Glutamatergic neuron (in vitro differentiated cells): ENCODE measurements at places on chromosomes 2 and 18. TPM values are rescaled to one million over a fixed set of nuclear protein-coding genes. Genes with fewer than 3 reads are reported as not detected.

The RSAD2 gene
- not detected for total RNA-seq

- peaks cover 17% of the 10 kb centered on the region for H3K27me3 ChIP-seq
- H3K4me3 ChIP-seq, result no peak overlapping the region
- H3K27ac ChIP-seq, result no peak overlapping the region
- peaks cover 22% of the 10 kb centered on the region for H3K4me1 ChIP-seq
- peaks cover 7% of the 10 kb centered on the region for H3K36me3 ChIP-seq
Observed at GRCh38 chr2:235713189-235713588, 219.3 kb downstream of the AGAP1 start.

DNA sequence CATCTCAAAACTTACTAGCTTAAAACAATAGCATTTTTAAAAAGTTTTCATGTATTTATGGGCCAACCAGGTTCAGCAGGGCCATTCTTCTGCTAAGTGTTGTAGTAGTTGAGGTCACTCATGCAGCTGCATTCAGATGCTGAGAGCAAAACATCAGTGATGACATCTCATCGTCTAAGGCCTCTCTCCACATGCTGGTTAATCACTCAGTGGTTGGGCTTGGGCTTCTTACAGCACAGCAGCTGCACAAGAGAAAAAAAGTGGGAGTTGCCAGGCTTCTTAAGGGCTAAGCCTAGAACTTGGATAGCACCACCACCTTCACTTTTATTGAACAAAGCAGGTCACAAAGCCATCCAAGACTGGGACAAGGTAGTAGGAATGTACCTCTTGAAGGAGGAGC, 190.3 kb downstream of the IRS1 start:
- no peak overlapping the region for H3K4me3 ChIP-seq
- H3K4me1 ChIP-seq, result no peaks in the 10 kb centered on the region
- H3K27me3 ChIP-seq, result no peaks in the 10 kb centered on the region
- H3K27ac ChIP-seq, result no peak overlapping the region
- no peaks in the 10 kb centered on the region for H3K36me3 ChIP-seq
- no peak for DNase-seq

DNA sequence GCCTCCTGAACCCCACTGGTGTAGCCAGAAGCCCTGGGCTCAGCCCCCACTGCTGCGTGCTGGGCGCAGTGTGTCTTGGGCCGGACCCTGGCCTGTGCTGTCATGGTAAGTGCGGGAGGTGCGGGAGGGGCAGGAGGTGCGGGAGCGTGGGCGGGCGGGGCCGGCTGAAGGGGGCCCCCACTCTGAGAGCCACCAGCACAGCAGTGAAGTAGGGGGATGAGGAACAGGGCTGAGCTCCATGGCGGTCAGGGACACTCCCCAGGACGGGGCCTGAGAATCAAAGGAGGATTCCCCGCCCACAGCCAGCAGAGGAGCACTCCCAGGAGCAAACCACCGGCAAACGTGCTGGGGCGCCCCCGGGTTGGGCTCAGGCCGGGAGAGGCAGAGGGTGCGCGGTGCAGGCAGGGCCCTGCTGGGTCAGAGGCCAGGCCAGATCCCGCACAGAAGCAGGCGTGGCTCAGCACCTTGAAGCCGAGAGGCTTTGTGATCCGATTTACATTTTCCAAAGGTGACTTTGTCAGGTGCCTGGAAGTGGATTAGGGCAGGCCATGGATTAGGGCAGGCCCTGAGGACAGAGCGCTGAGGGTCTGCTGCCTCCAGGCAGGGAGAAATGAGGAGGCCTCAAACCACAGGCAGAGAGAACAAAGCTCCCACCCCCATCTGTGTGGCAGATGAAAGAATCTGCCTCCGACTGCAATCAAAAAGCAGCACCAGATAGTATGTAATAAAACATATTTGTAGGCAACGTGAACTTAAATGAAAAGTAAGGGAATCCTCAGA, 152.0 kb upstream of the RAB6C start:
- H3K27ac ChIP-seq, result peak overlapping the region; percentile 81
- DNase-seq, result peak; percentile 65
- H3K4me1 ChIP-seq, result peaks cover 18% of the 10 kb centered on the region
- peaks cover 1% of the 10 kb centered on the region for H3K27me3 ChIP-seq
- H3K36me3 ChIP-seq, result peaks cover 21% of the 10 kb centered on the region
- no peak overlapping the region for H3K4me3 ChIP-seq

DNA sequence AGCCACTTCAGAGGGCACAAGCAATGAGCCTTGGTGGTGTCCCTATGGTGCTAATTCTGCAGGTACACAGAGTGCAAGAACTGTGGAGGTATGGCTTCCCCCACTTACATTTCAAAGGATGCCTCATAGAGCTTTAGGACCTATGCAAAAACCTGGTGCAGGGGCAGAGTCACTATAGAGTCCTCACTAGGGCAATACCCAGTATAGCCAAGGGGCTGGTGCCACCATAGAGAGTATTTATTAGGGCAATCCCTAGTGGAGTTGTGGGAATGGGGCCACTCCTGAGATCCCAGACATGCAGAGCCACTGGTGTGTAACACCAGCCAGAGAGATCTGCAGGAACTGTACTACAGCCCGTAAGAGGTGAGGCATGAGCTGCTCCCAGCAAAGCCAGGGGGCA, 312.2 kb downstream of the SLC4A3 start:
- no peak overlapping the region for H3K4me3 ChIP-seq
- DNase-seq, result no peak
- H3K4me1 ChIP-seq, result no peaks in the 10 kb centered on the region
- H3K36me3 ChIP-seq, result no peaks in the 10 kb centered on the region
- H3K27me3 ChIP-seq, result no peaks in the 10 kb centered on the region
- H3K27ac ChIP-seq, result no peak overlapping the region
